ENCODE measurements at places on chromosomes 12 and 14.

GRCh38 chr12:32788405-32788804 lies 32.7 kb upstream of the YARS2 start:
- DNase-seq: no peak

GRCh38 chr14:101973356-101973755 lies 9.0 kb downstream of the DYNC1H1 start:
- no peak for DNase-seq

DNA sequence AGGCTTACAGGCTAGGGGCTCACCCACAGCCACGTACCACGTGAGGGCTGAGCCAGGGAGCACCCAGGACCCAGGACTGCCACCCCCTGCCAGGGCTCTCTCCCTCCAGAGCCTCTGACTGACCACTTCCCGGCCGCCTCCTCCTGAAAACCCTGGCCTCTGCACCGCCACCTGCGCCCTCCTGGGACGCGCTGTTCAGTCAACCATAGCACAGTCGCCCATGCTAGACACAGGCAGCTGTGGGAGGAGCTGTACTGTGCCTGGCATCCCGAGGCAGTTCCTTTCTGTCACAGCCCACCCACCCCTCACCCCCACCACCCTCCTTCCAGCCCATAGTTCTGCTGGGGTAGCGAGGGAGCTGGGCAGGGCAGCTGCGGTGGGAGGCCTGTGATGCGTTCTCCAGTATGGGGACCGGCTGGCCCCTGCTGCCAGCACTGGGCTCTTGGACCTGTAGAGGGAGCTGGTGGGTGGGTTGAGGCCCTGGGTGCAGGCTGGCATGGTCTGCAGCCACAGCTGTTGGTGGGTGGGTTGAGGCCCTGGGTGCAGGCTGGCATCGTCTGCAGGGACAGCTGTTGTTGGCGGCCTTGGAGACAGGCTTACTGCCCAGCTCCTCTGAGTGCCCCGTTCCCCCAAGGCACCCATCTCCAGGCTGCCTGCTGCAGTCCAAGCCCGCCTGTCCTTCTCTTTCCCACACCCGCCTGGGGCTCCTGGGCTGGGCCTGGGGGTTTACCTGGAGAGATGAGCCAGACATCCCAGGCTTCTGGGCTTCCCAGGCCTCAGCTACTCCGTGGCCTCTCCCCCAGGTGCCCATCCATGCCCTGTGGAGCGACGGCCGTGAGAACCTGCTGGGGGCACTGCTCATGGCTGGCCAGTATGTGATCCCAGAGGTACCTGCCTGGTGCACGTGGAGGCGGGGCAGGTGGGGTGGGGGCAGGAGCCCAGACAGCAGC lies 11.5 kb downstream of the ASPG start:
- DNase-seq: no peak

DNA sequence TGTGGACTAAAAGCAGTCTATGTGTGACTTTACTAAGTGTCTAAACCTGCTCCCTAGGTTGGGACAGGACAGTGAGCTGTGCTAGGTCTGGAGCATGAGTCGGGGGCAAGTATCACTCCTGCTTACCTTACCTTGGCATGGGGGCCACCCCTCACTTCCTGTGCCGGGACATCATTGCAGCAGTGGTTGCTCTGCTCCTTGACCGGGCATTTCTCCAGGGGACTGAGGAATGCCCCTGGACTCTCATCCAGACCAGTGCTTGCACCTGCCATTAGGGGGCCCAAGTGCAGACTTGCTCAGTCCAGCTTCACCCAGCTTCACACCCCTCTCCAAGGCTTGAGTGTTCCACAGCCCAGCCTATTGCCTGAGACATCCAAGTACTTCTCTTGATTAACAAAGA lies 84.7 kb upstream of the NELL2 start:
- no peak for DNase-seq

- DNase-seq: no peak
Measured at GRCh38 chr12:101845137-101845711, 14.5 kb upstream of the GNPTAB start.

DNA sequence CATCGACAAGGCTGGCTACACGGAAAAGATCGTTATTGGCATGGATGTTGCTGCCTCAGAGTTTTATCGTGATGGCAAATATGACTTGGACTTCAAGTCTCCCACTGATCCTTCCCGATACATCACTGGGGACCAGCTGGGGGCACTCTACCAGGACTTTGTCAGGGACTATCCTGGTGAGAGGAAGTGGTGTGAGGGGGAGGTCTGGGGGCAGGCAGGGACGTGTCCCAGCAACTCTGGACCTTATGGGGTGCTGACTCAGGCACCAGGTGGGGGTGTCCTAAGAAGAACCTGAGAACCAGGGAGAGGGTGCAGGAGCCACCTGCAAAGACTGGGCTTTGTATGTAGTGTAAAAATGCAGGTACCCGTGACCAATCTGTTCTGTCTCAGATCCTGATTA lies 5.2 kb downstream of the ENO2 start:
- no peak for DNase-seq

- DNase-seq: no peak
Measured at GRCh38 chr12:56722832-56723231, 2.3 kb downstream of the NACA start.

GRCh38 chr14:58414845-58415244 lies 12.5 kb downstream of the TIMM9 start:
- DNase-seq: no peak

GRCh38 chr14:48350971-48351370 lies 675.6 kb upstream of the MDGA2 start:
- no peak for DNase-seq
